Ammon's horn (tissue), 1 donor: ENCODE measurements at places on chromosomes 2 and 18.
A peak's percentile ranks its signal among the peaks of the same experiment; 100 is the strongest.

GRCh38 chr2:101463911-101464641, 10.8 kb downstream of the RFX8 start:
- DNase-seq, result no peak

DNA sequence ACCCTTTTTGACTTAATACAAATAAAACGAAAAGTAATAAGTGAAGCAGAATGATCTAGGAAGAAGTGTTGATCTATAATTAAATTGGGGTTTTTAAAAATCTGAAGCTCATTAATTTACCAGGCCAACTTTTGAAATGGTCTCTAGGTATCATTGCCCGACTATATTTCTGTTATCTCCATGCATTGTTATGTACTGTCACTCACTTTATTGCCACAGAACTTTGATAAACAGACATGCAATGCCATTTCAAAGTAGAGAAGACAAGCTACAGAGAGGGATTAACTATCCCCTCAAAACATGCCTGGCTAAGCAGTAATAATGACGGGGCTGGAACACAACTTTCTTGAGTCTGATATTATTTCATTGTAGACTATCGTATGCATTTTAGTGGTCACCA, 147.6 kb upstream of the ITGA4 start:
- DNase-seq, result no peak

GRCh38 chr18:27007880-27008279, 142.4 kb upstream of the AQP4 start:
- DNase-seq, result no peak

GRCh38 chr2:82215212-82215611, 1910.7 kb upstream of the LRRTM1 start:
- peak; percentile 43 for DNase-seq

DNA sequence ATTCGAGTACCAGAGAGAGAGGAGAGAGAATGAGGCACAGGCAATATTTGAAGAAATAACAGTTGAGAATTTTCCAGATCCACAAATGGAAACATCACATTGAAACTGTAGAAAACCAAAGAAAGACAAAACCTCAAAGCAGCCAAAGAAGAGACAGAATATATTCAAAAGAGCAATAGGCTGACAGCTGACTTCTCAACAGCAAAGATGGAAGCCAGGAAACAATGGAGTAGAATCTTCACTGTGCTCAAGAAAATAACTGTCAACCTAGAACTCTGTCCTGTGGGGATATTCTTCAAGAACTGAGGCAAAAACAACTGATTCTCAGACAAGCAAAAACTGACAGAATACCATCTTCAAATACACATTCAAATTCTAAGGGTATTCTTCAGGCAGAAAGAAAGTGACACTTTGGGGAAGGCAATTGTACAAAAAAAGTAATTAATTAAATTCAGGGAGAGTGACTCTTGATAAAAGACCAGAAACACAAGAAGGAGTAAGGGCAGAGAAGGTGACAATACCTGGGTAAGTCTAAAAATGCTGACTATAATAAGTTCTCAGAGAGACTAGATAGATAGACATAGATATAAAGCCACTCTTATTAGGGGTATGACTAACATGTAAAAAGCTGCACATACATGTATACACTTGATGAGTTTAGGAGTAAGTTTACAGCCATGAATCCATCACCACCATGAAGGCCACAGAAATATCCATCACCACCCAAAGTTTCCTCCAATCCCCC, 25.6 kb downstream of the ANKMY1 start:
- DNase-seq, result no peak

- DNase-seq, result no peak
These were observed 64.0 kb downstream of the HIBCH start for GRCh38 chr2:190255676-190256075.

- DNase-seq, result no peak
These were observed 19.4 kb upstream of the TTC39C start for GRCh38 chr18:23995180-23995579.

GRCh38 chr18:53795061-53795460, 429.4 kb downstream of the MBD2 start:
- DNase-seq, result no peak

GRCh38 chr2:172763079-172763478, 27.4 kb downstream of the RAPGEF4 start:
- DNase-seq, result no peak

DNA sequence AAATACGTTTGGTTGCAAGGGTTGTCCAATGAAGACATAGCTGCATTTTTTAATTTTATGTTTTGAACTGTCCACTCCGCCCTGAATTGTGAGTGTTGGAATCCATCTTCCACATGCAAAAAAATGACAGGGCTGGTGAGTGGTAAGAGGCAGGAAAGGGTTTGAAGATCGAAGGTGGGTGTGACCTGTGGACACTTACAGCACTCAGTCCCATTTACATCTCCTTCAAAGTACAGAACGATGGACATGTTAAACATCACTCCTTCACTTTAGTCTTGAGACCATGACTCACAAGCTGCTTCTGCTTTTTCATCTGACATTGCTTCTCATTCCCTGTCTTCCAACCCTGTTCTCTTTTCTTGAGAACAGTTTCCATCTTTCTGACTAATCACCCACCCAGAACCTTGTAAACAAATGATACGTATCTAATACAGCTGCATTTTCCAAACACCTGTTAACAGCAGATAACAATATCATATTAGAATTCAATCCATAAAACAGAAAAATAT, 179.3 kb downstream of the ZNF516 start:
- no peak for DNase-seq

- DNase-seq, result no peak
These were observed 133.1 kb upstream of the CRIM1 start for GRCh38 chr2:36222485-36222884.

- DNase-seq, result no peak
These were observed 141.8 kb upstream of the MYT1L start for GRCh38 chr2:2472881-2473280.

DNA sequence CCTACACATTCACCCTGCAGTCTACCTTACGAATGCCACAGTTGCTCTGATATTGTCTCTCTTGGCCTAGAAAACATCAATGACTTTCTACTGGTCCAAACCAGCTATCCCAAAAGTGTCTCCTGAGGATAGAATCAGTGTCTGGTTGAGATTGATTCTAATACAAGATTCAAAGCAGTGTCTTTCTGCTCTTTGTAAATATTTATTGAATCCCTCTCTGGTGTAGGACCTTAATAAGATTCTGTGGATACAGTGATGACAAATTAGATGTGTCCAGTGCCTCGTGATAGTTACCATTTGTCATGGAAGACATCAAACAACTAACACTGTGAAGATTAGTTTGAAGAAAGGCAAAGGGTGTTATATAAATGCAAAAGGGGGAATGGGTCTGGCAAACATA, 380.7 kb upstream of the TRIB2 start:
- DNase-seq, result no peak

- DNase-seq, result no peak
These were observed 123.2 kb upstream of the LRP1B start for GRCh38 chr2:142254031-142254430.

GRCh38 chr18:33870059-33870458, 292.0 kb downstream of the ASXL3 start:
- no peak for DNase-seq

GRCh38 chr2:46032161-46032813, 264.9 kb upstream of the EPAS1 start:
- DNase-seq, result peak; percentile 22
